Suprapubic skin (tissue), 4 donors: ENCODE measurements at places on chromosomes 1 and 21.

DNA sequence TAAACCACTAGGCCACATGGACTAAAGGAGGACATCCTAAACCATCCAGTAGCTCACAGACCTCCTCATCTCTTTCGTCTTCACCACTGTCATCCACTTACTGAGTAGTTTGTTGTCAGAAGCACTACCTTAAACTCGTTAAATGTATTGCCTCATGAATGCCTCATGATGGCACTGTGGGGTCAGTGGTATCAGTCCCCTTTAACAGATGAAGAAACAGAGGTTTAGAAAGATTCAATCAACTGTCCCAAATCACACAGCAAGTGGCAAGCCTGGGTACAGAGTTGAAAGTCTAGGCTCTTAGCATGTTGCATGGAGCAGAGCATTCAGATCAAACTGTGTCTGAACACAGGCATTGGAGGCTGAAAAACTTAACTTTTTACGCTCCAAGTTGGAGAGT, 183.6 kb upstream of the KIAA0040 start:
- no peak for DNase-seq

DNA sequence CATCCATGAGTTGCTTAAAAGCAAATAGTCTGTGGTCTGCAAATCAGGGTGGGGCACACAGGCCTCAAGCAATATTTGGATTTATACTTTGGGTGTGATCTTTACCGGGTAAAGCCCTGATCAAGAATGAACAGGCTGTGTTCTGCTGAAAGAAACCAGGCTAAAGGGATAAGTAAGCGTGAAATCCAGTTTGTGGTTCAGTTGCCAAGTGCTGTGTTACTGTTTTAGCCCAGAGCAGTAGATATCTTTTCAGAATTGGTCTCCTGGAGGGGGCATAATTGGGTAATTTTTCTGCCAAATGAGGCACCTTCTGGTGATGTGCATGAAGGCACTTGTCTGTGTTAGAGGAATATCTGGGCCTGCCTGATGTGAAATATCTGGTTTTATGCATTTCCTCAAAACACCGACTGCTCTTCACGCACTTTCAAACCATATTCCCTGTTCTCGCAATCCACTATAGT, 21.4 kb downstream of the AIM2 start:
- no peak for DNase-seq

GRCh38 chr1:54465351-54465811, 59.2 kb upstream of the SSBP3 start:
- no peak for DNase-seq

DNA sequence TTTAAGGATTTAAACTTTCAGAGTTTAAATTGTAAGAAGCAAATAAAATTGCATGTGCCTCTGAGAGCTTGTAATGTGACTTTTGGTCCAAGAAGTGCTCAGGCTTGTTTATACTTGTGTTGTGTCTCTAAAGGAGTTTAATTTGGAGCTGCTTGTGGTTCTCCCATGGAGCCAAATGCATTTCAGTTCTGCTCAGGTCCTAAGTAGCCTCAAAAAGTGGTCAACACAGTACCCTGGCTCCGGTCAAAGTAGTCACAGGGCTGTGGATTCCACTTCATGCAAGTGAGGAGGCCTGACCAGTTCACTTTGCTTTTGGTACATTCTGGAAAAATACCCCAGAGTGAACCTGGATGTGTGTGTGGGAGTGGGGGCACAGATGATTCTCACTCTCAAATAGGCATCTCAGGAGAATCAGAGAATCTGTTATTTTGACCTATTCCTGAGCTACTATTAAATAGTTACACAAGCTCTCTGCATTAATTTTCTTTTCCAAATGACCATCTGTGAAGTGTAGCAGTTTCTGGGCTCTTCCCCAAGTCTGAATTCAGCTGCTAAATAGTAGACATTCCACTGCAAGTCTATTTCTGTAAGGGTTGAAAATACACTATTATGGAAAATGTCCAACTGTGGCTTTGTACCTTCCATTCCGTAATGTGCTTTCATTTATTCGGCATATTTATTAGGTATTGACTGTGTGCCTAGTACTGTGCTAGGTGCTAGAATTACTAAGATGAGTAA, 31.7 kb upstream of the AGO1 start:
- DNase-seq, result no peak

DNA sequence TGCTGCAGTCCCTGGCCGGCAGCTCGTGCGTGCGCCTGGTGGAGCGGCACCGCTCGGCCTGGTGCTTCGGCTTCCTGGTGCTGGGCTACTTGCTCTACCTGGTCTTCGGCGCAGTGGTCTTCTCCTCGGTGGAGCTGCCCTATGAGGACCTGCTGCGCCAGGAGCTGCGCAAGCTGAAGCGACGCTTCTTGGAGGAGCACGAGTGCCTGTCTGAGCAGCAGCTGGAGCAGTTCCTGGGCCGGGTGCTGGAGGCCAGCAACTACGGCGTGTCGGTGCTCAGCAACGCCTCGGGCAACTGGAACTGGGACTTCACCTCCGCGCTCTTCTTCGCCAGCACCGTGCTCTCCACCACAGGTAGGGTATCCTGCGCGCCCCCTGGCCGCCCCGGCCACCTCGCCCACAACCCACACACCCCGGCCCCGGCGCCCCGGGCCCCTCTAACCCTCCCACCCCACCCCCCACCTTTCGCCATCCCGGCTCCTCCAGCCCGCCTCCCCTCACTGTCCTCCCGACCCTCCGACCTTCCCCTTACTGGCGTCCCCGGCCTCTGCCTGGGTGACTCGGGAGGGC, 352 bp downstream of the KCNK1 start:
- DNase-seq, result no peak

DNA sequence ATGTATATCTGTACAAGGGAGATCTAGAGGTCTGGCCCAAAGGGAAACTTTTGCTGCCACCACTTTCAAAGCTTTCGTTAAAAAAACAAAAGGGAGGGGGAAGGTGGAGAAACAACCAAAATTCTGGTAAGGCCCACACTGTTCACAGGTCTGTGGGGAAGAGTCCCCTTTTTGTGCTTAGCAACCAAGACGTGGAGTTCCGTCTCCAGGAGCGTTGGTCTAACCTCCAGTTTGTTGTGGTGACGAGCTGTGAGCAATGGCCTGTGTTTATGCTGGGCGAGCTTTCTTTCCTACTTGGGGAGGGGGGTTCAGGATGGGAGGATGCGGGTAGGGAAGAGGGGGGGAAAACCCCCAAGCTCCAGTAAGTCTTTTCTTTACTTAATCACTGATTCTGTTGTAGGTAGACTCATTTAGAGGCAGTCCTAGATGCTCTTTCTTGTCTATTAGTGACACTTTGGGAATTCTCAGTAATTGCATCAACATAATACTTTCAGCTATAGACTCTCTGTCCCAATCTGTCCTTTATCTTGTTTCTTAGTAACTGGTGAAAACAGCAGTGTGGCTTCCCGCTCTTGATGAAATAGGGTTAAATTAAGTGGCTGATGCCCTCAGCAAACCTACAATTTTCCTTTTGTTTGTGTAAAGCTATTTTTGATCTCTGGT, 1.5 kb downstream of the HIPK1 start:
- DNase-seq, result no peak

DNA sequence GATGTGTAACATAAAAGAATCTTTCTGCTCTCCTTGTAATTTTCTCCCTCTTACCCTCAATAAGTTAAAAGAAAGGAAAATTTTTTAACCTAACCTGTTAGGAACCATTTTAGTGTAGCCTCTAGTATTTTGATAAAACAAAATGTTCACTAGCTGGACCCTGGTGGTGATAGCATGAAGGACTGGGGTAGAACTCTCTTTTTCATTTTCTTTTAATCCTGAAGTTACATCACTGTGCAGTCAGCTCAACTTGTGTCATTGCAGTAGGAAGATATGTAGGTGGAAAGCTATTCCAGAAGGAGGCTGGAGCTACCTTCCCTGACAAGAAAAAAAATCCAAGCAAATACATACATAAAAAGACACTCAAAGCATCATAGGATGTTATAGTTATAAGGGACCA, 39.3 kb downstream of the NFIA start:
- no peak for DNase-seq

GRCh38 chr1:1510912-1511532, 940 bp upstream of the ATAD3A start:
- no peak for DNase-seq

DNA sequence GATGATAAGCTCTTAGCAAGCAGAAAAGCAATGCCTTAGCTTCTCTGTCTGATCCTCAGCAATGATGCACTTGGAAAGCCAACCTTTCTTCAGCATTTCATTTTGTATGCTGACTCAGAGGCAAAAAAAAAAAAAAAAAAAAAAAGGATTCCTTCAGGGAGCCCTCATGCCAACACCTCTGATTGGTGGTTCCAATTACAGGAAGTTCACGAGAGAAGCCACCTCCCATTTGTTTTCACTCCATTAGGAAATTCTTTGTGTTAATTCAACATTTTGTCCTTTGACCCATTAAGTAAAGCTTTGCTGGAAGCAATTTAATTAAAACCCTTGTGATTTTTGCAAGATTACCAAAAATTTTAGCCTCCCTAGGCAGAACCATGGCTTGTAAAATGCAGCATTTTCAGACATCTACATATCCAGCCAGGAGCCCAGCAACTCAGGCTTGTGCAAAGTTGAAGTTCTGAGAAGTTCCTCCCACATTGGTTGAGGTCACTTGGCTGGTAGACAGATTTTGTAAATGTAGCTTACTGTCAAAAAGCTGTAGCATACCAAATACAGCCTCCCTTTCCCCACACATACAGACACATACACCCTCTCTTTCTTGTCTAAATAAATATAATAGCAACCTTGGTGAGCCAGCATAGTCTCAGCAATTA, 27.1 kb upstream of the VTCN1 start:
- DNase-seq, result no peak

GRCh38 chr1:115063228-115063901, 25.9 kb downstream of the TSPAN2 start:
- DNase-seq, result no peak

DNA sequence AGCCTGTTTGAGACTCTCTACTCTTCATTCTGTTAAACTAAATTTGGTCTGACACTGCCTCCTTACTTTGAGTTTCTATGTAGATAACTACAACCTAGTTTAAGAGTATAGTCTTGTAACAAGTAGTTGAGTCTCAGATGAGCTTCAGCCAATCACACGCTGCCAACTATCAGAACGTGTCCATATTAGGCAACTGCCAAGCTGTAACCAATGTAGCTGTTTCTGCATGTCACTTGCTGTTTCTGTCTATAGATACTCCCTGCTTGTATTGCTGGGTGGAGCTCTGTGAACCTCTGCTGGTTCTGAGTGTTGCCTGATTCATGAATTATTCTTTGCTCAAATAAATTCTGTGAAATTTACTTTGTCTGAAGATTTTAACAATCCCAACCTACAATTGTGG, 452.6 kb upstream of the NR5A2 start:
- DNase-seq, result no peak

DNA sequence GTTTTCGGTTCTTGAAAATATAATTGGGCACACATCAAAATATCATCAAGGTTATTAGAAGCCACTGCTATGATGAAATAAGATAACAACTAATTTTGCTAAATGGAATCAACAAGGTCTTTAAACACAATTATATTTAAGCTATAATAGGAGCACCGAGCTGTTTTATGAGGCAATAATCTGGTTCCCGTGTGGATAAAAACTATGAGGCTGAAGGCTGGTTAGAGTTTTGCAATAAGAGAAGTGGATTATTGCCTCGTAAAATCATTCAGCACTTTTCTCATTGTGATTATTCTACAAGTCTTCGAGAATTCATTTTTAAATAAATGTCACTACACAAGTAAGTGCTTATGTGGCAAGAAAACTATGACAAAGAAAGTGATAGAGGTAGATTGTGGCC, 975.7 kb upstream of the ADGRL2 start:
- no peak for DNase-seq

DNA sequence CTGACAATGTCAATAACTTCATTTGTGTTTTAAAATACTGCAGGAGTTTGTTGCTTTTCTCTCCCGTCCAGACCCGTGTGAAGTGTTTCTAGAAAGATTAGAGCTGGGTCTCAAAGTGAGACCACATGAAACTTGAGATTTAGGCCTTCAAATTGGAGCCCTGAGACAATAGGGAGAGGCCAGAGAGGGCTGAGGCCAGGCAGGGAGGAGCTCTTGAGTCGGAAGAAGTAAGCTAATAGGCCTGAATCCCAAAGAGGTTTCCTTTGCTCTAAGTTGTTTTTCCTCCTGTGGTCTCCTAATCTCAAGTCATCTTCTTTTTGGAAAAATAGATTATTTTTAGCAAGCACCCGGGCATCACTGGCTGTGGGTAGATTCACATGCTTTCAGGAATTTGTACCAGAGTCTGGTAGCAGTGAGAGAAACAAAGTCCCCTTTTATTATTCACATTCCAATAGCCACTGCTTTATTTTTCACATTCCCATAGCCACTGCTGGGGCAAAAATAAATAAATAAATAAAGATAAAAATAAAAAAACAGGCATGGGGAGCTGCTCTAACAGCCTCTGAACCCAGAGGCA, 25.6 kb downstream of the CD244 start:
- no peak for DNase-seq

DNA sequence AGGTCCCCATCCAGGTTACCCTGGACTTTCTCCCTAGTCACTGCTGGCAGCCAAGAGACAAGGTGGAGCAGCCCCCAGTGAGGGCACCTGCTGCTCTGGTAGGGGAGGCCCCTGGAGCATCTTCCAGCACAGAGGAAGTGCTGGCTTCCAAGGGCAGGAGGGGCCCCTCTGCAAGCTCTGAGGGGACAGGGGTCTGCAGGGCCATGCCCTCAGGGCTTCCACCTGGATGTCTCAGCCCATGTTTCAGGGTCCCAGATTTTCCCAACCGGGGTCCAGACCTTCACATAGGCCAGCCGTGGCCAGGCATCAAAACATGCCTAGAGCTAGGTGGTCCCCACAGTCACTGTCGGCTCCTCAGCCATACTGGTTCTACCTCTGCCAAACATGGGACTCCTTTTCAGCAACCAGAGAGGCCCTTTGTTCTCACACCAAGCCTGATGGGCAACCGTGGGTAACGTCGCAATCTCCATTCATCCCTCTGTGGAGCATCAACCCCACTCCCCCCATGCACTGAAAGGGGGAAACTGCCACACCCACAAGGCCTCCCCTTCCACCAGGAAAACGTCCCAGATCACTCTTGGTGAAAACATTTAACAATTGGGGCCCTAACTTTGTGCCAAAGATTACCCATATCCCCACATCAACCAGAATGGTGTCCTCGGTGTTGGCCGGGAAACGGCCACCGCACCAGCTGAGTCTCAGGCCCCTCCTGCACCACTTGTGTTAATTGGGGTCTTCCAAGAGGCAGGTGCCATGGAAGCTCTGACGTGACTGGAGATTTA, 1.9 kb upstream of the COL6A2 start:
- DNase-seq, result no peak

DNA sequence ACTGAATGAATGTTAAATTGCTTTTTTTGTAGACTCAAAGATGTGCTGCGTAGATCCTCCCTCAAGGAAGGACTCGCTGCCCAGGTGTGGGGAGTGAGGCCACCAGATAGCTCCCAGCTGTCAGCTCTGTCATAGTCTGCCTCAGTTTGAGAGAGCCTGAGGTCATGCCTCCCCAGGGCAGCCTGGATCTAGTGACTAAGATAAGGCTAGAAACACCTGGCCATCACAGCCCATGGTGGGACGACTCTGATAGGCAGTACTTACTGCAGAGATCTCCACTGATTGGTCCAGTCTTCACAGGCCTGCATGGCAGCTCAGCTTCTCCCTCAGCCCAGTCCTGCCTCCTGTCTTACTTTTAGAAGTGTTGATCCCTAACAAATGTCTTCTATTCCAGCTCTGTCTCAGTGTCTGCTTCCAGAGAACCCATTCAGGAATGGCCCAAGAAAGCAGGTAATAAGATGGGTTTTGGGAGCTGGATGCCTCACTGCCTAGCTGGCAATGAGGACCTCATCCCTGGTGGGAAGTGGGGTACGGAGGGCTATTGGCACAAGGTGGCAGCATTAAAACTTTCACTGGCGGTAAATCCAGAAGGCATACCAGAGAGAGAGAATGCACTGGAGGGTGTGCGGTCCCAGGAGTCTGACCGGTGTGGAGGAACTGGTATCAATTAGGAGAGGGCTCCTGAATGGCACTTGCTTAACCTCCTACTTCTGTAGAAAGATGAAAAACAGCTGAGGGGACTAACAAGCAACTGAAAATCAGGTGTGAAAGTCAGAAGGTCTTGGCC, 55.3 kb upstream of the GPR37L1 start:
- DNase-seq, result no peak
